ENCODE measurements at places on chromosomes 11 and 22.

DNA sequence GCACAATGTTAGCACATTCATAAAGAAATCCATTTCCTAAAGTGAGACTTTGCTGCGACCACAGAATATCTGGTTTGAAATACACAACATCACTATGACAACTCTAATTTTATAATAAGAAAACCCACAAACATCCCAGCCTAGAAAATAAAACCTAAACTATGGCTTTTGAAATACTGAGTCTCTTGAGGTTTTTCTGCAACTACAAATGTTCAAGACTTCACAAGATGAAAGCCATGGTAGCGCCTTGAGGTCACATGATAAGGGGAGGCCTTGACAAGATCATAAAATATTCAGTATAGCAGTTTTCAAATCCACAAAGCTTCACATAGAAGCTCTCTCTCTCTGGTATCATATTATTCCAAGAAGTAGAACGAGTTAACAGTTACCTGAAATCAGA, 126.8 kb downstream of the MPPED2 start:
- no peak for DNase-seq

DNA sequence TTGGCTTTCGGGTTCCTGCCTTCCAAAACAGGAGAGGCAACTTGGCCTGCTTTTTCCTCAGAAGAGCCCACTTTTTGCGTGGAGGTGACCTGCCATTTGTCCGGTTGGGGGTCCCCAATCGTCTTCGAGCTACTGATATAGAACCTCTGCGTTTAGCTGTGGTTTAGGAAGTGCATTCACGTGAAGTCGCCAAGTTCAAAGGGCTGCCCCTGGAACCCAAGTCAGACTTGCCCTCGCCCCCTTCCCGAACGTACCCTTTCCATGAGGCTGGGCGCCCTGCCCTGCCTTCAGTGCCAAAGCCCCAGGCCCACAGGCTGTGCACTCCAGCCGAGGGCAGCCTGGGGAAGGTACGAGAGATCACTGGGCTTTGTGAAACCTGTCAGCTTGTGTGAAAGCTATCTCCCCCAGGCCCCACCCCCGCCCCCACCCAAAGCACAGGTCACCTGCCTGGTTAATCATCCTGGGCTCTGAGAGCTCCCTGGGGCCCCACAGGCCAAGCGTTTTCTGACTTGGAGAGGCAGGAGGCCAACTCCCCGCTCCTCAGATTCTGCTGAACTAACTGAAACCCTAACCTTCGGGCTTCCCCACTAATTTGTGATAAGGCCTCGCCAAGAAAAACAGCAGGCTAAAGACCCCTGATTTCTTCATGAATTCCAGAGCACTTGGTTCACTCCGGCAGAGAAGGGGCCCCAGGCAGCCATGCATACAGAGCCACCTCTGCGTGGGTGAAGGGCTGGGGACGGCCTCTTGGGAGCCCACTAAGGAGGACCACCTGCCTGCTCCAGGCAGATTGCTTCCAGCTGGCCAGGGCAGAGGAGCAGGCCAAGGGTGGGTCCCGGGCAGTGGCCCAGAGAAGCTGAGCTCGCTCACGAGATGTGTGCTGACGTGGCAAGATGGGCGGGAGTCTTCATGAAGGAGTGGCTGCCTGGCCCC, 25.8 kb upstream of the KCNQ1OT1 start:
- peak; percentile 57 for DNase-seq

DNA sequence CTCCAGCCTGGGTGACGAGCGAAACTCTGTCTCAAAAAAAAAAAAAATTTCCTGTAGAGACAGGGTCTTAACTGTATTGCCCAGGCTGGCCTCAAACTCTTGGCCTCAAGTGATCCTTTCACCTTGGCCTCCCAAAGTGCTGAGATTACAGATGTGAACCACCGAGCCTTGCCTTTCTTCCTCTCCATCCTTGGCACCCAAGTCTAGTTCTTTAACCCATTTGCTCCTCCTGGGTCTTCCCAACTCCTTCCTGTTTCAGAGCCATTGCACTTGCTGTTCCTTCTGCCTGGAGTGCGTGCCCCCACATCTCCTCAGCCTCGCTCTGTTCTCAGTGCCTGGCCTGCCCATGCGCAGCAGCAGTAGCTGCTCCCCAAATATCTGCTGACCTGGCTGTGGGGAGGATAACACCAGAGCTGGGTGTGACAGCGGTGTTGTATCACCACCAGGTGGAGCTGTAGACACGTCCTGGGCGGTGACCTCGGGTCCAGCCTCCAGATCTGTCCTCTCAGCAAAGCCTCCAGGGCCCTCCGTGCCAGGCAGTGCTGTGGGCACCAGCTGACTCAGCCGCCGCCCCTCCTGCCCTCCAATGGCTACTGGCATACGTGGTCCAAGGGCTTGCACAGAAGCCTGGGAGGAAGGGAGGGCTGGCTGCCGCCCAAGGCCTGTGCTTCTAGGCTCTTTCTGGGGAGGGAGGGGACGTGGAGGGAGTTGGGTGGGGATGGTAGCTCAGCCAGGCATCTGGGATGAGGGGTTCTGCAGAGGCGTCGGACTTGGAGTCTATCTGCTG, 22.0 kb downstream of the TEF start:
- peak; percentile 92 for DNase-seq

DNA sequence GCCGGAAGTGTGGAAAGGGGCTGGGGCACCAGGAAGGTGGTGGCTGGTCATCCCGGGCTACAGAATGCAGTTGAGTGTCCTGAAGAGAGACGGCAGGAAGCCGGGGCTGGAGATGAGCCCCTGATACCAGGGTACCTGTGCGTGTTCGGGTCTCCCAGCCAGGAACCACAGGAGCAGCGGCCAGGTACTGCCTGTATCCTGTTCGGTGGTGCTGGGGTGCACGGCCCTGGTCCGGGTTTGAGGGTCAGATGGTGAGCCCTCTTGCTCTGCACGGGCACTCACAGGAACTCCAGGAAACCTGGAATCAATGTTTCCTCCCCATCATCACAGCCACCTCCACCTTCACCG, 253.1 kb upstream of the B3GAT1 start:
- no peak for DNase-seq

DNA sequence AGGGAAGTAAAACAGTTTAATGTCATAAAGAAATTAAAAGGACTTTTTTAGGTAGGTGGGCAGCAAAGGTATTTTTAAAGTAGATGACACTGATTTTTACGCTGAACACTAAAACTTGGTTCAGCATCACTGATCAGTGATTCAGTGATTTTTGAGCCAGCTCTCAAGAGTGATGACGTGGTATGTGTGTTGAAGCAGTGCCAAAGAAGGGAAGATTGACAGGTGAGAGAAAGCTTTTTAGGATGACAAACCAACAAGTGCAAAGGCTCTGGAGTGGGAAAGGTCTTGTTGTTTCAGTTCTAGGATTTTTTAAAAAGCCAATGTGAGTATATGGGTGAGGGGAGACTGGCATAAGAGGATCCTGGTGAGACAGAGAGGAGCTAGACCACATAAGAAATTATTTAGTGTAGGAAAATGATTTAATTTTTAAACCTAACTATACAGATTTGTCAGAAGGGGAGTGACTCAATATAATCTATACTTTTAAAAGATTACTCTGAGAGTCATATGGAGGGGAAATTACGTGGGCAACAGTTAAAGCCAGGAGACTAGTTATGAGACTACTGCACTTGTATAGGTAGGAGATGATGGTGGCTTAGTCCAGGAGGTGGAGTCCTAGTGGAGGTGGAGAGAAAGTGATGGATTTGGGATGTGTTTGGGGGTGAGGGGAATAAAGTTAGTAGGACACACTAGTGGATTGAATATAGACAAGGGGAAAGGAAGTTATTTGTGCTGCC, 17.6 kb upstream of the CALCB start:
- DNase-seq = peak; percentile 88

DNA sequence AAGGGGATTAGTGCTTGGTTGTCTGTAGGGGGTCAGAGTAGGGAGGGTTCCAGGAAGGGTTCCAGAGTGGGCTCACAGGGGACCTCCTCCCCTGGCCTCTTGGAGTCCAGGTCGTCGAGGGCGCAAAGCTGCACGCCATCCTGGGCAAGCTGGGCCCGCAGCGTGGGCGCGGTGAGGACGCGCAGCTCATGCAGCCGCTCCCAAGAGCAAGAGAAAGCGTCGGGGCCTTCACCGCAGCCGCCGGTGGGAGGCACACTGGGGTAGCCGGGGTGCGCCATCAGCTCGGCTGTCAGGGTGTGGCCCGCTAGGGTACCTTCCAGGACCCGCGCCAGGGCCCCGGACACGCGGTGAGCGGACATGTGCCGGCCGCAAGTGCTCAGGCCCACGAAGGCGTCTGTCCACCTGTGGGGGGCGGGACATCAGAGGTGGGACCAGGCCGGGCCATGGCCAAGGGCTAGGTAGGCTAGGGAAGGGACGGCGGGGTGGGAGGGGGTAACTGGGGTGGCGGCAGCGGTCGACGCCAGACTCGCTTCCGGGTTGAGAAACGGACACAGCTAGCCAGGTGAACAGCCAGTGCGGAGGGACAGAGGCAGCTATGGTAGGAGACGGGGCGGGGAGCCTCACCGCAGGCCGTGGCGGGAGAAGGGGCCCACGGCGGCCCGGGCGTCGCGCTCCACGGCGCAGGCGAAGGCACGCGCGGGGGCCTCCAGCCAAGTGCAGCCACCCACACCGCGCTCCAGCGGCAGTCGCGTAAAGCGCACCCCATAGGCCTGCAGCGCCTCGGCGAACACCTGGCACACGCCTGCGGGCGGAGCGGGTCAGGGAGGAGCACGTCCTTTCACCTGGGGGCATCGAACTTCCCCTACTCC, 1.2 kb downstream of the YDJC start:
- no peak for DNase-seq

DNA sequence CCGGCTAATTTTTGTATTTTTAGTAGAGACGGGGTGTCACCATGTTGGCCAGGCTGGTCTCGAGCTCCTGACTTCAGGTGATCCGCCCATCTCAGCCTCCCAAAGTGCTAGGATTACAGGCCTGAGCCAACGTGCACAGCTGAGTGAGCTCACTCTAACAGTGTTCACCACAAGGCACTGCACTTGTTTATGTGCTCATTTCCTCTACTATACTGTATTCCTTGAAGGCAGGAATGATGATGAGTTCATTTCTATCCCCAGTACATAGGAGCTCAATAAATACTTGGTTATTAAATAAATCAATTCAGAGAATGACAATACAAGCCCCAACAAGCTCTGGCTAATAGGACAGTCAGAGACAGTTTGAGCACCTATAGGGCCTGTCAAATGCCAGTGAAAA, 29.1 kb downstream of the ALG8 start:
- no peak for DNase-seq

DNA sequence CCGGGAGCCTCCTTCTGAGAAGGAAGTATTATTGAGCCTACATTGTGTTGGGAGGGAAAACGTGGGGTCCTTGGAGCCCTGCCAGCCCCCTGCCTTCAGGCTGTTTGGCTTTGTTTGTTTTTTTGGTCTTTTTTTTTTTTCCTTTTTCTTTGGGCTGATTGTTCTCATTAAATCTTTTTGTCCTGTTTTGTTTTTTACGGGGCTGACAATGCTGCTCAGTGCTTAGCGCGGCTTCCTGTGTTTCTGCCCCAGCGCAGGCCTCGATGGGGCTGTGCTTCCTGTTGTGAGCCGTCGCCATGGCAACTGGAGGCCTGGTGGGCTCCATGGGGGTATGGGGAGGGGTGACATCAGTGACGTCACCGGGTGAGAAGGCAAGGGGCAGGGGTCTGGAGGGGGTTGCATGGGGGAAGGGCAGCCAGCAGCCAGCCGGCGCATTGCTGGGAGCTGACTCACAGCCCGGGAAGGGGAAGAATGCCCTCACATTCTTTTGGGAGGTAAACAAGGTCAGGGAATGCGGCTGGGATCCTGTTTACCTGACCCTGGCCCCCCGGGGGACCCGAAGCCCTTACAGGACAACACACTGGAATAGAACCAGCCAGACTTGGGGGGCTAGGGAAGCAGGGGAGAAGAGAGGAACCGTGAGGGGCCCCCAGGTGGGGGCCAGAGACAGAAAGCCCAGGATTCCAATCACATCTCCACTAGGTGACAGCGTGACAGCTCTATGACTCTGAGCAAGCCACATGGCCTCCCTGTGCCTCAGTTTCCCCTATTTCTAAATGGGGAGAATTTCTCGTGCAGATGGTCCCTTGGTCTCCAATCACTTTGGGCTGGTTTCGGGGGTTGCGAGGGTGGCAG, 22.2 kb upstream of the CBX7 start:
- DNase-seq = peak; percentile 98

GRCh38 chr11:26878959-26879581, 114.8 kb upstream of the FIBIN start:
- DNase-seq = no peak

- peak; percentile 89 for DNase-seq
These were observed 73.8 kb downstream of the FAM76B start for GRCh38 chr11:95715777-95716241.

DNA sequence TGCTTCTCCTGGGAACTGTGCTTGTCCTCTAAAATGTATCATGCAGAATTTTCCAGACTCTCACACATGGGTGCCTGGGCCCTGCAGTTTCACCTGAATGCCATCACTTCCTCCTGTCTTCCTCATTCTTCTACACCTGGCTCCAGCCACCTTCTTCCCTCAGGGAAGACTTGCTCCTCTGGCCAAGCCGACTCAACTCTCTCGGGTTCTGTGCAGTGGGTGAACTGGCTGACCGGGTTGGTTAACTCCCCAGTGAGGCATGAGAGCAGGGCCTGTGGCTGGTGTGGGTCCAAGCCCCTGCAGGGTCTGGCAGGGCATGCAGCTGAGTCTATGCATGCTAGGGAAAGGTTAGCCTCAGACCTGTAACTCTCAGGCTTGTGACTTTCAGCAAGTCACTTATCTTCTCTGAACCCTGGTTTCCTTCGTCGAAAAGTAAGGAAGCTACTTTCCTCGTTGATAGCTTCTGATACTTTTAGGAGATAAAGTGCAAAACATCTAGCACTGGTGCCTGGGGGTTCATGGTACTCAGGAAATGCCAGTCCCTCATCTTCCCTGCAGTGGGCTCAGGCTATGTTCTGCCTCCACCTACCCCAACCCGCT, 11.9 kb downstream of the CD82 start:
- DNase-seq = peak; percentile 72

DNA sequence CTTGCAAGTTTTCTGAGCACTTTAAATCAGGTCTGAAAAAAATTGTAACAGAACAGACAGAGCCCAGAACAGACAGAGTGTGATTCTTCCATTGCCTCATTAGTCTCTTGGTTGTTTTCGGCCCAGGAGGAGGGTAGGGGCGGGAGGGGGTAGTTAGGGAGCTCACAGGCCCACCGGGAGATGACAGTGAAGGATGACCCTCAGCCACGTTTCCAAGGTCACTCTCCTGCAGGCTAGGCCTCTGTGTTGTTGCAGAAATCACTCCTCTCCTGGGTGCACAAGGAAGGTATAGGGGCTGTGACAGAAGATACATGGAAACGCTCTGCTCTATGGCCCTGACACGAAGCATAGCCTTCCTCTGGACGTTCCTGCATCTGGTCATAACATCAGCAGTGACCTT, 69.3 kb downstream of the ABTB2 start:
- DNase-seq = no peak
